ENCODE measurements at places on chromosomes 11 and 22. TPM values are rescaled to one million over a fixed set of nuclear protein-coding genes. Genes with fewer than 3 reads are reported as not detected.

CRYBA4 gene
- total RNA-seq, result not detected

SH3BP1 gene
- 90.8 TPM for total RNA-seq

RAB38 gene
- total RNA-seq, result 20.4 TPM

EXPH5 gene
- total RNA-seq, result 2.5 TPM

ACAT1 gene
- total RNA-seq, result 74.3 TPM

NRIP3 gene
- total RNA-seq, result 0.95 TPM

SLC29A2 gene
- total RNA-seq, result 9.0 TPM

EFEMP2 gene
- total RNA-seq, result 8.9 TPM

BARX2 gene
- total RNA-seq, result not detected

KRTAP5-3 gene
- total RNA-seq, result not detected

DNA sequence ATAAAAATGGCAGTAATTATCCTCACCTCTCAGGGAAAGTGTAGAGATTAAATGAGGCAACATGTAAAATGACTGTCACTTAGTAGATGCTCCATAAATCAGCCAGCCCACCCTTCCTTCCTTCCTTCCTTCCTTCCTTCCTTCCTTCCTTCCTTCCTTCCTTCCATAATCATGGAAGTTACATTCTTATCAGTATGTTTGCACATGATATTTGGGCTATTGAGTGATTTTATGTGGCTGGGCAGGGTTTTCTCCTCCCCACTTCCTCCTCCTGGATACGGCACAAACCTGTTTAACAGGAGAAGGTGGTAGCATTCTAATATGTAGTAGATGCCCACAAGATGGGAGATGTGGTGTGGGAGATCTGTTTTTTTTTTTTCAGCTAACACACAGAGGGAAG is 11.9 kb downstream of the LYVE1 start:
- no peak overlapping the region for H3K27ac ChIP-seq
- H3K27me3 ChIP-seq, result peaks cover 9% of the 10 kb centered on the region
- H3K4me3 ChIP-seq, result no peak overlapping the region
- no peak for DNase-seq
- no peaks in the 10 kb centered on the region for H3K36me3 ChIP-seq

- peaks cover 8% of the 10 kb centered on the region for H3K27me3 ChIP-seq
- H3K36me3 ChIP-seq, result no peaks in the 10 kb centered on the region
- H3K4me3 ChIP-seq, result no peak overlapping the region
- H3K27ac ChIP-seq, result no peak overlapping the region
Measured at GRCh38 chr11:92969293-92969633, 188 bp upstream of the MTNR1B start.

- H3K4me3 ChIP-seq, result no peak overlapping the region
- no peak for DNase-seq
- no peak overlapping the region for H3K27ac ChIP-seq
- peaks cover 4% of the 10 kb centered on the region for H3K4me1 ChIP-seq
- no peaks in the 10 kb centered on the region for H3K27me3 ChIP-seq
Measured at GRCh38 chr11:117572129-117572528, 224.9 kb downstream of the DSCAML1 start.

DNA sequence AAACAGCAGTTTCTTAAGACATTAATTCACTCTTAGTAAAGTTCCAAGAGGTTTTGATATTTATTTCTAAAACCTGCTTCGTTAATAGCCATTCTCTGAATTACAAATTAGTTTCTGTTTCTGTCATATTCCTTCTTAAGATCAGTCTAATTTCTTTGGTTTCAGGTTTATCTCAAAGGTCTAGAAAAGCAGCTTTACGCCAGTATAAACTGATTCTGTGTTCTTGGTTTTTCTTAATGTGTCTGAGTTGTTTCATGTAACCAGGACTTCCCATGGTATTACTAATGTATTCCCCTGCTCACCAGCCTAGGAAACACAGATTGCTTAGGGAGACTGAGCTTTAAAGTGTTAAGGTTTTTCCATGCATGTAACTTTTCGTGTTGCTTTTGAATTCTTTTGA is 6.8 kb upstream of the ACY3 start:
- DNase-seq, result no peak
- peaks cover 5% of the 10 kb centered on the region for H3K4me1 ChIP-seq
- H3K36me3 ChIP-seq, result no peaks in the 10 kb centered on the region
- H3K4me3 ChIP-seq, result no peak overlapping the region
- no peaks in the 10 kb centered on the region for H3K27me3 ChIP-seq

- no peaks in the 10 kb centered on the region for H3K36me3 ChIP-seq
- H3K4me3 ChIP-seq, result no peak overlapping the region
- no peak for DNase-seq
- H3K27ac ChIP-seq, result no peak overlapping the region
- H3K27me3 ChIP-seq, result peaks cover 5% of the 10 kb centered on the region
Measured at GRCh38 chr22:28444659-28445058, 235.0 kb downstream of the TTC28 start.

- no peaks in the 10 kb centered on the region for H3K36me3 ChIP-seq
- H3K4me1 ChIP-seq, result peaks cover 6% of the 10 kb centered on the region
- no peak overlapping the region for H3K27ac ChIP-seq
- peaks cover 51% of the 10 kb centered on the region for H3K27me3 ChIP-seq
- no peak for DNase-seq
Measured at GRCh38 chr11:36248436-36248835, 40.8 kb downstream of the COMMD9 start.

DNA sequence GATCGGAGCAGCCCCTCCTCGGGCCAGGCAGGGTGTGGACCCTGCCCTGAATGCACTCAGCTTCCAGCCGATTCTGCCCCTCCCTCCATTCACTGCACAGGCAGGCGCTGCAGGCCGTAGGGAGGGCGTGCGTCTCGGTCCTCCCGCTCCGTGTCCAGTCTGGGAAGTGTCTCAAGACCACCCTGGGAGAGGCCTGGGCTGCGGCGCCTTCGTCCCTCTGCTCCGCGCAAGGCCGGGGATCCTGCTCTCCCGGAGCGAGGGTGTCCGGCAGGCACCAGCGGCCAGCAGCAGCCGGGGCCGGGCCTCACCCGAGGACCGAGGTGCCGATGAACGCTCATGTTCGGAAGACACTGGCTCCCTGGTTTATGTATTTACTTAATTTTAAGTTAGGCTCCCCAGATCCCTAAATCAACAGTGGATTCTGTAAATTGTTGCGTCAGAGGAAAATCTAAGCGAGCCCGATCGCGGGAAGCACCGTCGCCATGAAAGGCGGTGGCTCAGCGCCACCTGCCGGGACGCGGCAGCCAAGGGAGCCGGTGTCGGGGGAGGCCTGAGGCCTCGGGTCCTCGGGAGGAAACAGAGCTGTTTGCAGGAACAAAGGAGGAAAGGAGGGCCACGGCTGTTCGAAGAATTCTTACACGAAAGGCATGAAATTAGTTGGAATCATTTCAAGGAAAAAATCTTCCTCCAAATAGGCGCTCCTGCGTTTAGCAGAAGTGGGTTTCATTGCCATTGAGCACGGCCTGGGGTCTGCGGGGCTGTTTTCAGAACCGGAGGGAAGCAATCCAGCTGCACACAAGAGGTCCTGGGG is 195.3 kb downstream of the BRD1 start:
- H3K4me3 ChIP-seq, result no peak overlapping the region
- peak; percentile 30 for DNase-seq
- H3K27ac ChIP-seq, result no peak overlapping the region
- no peaks in the 10 kb centered on the region for H3K4me1 ChIP-seq

DNA sequence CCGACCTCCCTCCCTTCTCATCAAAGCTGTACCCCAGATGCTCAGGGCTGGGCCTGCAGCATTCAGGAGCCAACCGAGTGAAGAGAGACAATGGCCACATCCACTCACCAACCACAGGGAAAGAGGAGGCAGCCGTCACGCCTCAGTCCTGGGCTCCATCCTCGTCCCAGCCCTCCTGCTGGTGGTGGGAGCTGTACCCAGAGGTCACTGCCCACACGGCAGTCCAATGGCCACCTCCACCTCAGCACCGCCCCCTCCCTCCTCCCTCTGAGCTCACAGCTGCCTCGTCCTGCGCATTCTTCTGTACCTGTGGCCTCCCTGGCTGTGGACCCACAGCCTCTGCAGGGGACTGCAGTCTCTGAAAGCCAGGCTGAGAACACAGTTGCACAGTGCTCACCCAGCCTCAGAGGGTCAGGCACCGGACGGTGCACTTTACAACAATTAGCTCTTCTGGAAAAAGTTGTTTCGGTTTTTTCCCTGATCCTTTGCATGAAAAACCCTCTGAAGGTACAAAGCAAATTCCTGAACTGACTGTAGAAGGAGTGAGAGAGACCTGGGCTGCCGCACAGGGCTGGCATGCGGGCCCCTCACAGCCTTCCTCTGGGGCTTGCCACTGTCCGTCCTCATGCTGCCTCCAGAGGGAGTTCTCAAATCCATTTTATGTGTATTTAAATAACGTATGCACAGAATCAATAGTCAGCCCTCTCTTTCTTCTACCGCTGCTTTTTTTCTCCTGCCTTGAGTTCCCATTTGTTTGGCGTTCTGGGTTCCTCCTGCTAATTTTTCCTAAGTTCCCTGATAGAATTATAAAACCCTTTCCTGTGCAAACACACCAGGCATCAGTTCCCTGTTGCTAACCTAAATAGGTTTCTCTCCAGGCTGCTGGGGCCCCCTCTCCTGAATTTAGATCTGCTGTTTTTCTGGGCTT is 52.7 kb downstream of the PHF21B start:
- peaks cover 5% of the 10 kb centered on the region for H3K27me3 ChIP-seq
- DNase-seq, result no peak
- no peaks in the 10 kb centered on the region for H3K36me3 ChIP-seq
- H3K4me1 ChIP-seq, result peaks cover 2% of the 10 kb centered on the region

- H3K27me3 ChIP-seq, result no peaks in the 10 kb centered on the region
- no peaks in the 10 kb centered on the region for H3K4me1 ChIP-seq
- no peak overlapping the region for H3K4me3 ChIP-seq
- peaks cover 2% of the 10 kb centered on the region for H3K36me3 ChIP-seq
- no peak overlapping the region for H3K27ac ChIP-seq
- no peak for DNase-seq
Measured at GRCh38 chr22:42134100-42135020, 3.8 kb upstream of the CYP2D6 start.

DNA sequence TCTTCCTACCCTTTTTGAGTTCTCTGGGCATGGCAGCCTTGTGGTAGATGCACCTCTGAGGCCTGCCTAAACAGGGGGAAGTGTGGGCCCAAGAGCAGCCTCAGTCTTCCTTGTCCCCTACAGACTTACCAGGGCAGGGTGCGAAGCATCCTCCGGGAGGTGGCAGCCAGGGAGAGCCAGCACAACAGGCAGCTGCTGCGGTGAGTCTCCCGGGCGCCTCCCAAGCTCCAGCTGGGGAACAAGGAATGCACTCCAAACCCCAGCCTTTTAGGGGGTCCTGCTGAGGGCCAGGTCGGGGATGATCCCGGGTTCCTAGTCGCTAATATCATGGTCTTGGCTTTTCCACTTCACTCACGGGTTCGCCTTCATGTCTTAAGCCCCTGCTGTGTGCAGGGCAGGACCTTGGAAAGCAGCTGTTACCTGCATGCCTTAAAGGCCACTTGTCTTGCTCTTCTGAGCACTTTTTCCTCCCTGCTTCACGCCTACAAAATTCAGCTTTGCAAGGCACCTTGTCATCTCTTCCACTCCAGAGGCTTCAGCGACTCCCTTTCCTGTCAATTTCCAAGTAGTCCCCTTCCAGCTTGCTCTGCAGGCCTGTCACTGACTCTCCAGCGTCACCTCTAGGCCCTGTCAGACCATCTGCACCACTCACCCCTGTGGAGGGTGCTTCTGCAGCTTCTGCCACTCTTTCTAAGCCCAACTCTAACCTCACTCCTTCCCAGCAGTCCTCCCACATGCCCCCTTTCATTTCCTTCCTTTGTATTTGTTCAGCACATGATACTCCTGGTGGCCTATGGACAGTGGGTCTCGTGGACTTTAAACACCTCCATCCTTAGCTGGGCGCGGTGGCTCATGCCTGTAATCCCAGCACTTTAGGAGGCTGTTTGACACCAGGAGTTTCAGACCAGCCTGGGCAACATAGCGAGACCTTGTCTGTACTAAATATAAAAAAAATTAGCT is 57.0 kb downstream of the PISD start:
- H3K4me3 ChIP-seq, result no peak overlapping the region
- H3K27ac ChIP-seq, result no peak overlapping the region
- no peaks in the 10 kb centered on the region for H3K27me3 ChIP-seq
- H3K4me1 ChIP-seq, result peaks cover 1% of the 10 kb centered on the region
- DNase-seq, result no peak

DNA sequence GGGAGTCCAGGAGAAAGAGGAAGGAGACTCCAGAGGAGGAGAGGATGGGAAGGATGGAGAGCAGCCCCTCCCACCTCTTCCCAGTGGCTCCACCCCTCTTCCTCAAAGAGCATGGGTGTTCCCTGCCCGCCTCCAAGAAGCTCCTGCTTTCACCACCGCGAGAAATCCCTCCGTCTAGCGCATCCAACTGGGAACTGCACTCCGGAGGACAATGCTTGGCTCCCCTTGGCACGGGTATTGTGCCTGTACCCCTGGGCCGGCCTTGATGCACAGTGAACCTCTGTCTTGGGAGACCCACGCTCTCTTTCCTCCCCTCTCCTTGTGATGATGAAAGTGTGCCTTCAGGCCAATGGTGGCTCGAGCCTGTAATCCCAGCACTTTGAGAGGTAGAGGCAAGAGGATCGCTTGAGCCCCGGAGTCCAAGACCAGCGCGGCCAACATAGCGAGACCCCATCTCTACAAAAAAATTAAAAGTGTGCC is 14.9 kb upstream of the ADA2 start:
- H3K4me3 ChIP-seq, result no peak overlapping the region
- H3K27ac ChIP-seq, result no peak overlapping the region
- no peaks in the 10 kb centered on the region for H3K36me3 ChIP-seq
